MV-4-11 (cell line): ENCODE measurements at places on chromosomes 13 and 19.

DNA sequence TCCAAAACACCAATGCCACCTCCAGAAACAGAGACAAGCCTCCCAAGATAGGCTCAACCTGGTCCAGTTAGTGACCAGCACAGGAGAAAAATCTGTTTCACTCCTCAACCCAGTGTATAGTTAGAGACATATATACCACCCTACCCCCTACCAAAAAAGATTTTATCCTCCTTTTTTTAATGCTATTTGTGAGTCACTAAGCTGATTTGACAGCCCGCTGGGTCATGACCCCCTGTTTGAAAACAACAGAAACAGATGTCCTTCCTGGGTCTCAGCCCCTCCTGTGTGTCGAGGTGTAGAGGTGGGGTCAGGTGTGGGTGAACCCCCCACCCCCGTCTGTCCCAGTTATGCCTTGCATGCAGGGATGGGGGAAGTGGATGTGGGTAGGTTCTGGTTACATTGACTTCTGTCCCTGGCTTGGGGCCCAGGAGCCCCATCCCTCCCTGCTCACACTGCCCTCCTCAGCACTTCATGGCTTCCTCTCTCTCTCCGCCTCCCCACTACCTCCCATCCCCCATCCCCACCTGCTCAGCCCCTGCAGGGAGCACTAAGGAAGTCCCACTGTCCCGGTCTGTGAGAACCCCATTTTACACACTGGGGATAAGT lies 14.0 kb upstream of the TOMM40 start:
- no peak for DNase-seq

GRCh38 chr13:40271931-40272775 lies 394.3 kb downstream of the FOXO1 start:
- no peak for DNase-seq

- DNase-seq = no peak
Measured at GRCh38 chr13:80259159-80259558, 81.8 kb downstream of the SPRY2 start.

- DNase-seq = no peak
Measured at GRCh38 chr13:77009011-77009410, 17.1 kb downstream of the CLN5 start.

GRCh38 chr19:43594710-43595604 lies 977 bp downstream of the IRGQ start:
- DNase-seq = peak; percentile 70

- no peak for DNase-seq
Measured at GRCh38 chr19:34364462-34364829, 550 bp upstream of the GPI start.

GRCh38 chr19:38556521-38557174 lies 61.1 kb downstream of the MAP4K1 start:
- DNase-seq = peak; percentile 72

- DNase-seq = no peak
Measured at GRCh38 chr19:18391509-18392075, 5.6 kb downstream of the GDF15 start.

- no peak for DNase-seq
Measured at GRCh38 chr13:26200811-26201210, 21.3 kb downstream of the RNF6 start.

DNA sequence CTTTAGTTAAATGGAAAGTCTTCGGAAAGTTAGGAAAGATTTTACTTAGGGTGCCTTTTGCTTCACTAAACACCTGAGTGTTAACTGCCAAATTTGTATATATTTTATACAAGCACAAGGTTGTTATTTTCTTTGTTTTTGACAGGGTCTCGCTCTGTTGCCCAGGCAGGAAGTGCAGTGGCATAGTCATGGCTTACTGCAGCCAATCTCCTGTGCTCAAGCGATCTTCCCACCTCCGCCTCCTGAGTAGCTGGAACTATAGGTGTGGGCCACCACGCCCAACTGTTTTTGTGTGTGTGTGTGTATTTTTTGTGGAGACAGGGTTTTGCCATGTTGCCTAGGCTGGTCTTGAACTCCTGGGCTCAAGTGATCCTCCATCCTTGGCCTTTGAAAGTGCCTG lies 16.2 kb downstream of the KCTD4 start:
- no peak for DNase-seq

- peak; percentile 31 for DNase-seq
Measured at GRCh38 chr13:66138172-66138811, 1091.8 kb downstream of the PCDH9 start.

DNA sequence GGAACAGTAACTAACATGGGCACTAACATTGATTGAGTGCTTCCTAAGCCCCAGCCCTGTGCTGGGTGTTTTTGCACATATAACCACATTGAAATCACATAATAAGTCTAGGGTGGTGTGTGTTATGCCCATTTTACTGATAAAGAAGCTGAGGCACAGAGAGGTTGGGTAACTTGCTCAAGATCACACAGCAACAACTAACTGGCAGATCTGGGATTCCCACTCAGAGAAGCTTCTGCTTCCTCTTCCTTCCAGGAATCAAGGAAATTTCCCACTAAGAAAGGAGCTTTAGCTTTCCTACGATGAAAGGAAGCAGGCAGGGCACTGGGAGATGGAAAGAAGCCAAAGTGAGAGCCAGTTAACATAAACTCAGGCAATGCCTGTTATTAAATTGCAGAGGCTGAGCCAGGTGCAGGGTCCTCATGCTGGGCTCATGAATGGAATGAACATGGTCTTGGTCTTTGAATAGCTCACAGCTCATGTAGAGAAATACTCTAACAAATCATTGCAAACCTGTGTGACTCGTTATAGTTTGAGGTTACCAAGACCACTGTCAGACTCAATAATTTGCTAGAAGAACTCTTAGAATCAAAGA lies 10.1 kb downstream of the SSC5D start:
- no peak for DNase-seq

DNA sequence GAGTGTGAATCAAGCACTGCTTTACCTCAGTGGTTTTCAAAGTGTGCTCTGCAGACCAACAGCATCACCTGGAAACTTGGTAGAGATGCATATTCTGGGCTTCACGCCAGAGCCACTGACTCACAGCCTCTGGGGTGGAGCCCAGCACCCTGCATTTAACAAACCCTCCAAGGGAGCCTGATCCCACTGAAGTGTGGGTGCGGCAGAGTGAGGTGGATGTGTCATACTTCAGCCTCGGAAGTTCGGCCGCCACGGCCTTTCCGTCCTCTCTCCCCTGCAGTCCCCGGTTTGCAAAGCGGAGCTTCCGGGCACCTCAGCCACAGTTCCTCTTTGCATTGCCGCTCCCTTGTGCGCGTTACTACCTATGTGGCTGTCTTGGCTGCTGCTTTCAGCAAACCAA lies 33.3 kb upstream of the MICU2 start:
- peak; percentile 77 for DNase-seq

- DNase-seq = no peak
Measured at GRCh38 chr19:45100201-45100600, 7.2 kb downstream of the PPP1R37 start.

GRCh38 chr13:113804017-113804702 lies 45.1 kb downstream of the TMEM255B start:
- no peak for DNase-seq

- DNase-seq = no peak
Measured at GRCh38 chr13:26949701-26950502, 189.3 kb upstream of the GPR12 start.

DNA sequence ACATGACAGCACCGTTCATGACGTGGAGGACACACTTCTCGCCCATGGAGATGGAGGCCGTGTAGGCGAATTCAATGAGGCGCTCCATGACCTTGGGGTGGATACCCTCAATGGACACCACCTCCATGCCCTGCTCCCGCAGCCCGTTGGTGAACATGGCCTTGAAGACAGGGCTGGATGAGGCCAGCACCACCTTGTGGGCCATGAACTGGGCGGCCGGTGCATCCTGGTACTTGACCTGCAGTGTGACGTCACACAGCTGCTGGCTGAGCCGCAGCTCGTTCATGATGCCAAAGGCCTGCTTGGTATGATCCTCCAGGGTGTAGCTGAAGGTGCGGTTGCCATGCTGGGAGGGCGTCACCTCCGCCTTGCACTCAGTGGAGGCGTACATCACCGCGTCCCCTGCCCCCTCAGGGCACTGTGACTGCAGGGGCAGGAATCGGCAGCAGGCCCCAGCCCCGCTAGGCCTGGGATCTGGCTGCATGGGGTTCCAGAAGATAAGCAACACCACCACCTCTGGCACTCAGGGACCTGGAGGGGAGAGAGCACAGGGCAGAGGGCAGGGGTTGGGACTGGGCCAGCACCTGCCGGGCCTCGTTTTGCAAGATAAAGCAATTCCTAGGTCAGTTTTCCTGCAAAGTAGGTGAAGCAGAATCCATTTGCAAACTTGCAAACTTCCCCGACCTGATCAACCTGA lies 3.5 kb downstream of the KEAP1 start:
- no peak for DNase-seq

DNA sequence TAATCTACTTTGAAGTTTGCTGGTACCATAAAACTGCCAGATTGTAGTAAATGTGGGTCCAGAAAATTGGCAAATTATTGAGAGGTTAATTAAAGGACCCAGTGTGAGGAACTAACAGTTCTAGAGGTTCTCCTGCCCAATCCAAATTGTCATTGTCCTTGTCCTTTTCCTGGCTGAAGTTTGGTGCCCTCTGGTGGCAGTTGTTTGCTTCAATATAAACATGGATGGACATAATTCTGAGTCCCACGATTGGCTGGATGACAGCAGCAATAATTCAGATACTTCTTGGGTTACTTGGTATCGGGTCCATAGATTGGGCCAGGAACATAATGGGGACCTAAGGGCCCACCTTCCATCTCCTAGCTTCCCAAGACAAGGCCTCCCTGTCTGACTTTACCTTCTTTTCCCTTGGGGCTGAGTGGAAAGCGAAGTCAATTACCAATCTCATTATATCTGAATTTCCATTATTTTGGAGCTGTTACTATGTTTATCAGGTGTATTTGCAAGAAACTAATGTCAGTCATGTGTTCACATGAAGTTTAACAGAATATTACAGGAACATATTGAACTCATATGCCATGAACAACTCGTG lies 33.8 kb upstream of the GARRE1 start:
- DNase-seq = peak; percentile 58

GRCh38 chr13:100306434-100306999 lies 217.6 kb downstream of the PCCA start:
- no peak for DNase-seq

DNA sequence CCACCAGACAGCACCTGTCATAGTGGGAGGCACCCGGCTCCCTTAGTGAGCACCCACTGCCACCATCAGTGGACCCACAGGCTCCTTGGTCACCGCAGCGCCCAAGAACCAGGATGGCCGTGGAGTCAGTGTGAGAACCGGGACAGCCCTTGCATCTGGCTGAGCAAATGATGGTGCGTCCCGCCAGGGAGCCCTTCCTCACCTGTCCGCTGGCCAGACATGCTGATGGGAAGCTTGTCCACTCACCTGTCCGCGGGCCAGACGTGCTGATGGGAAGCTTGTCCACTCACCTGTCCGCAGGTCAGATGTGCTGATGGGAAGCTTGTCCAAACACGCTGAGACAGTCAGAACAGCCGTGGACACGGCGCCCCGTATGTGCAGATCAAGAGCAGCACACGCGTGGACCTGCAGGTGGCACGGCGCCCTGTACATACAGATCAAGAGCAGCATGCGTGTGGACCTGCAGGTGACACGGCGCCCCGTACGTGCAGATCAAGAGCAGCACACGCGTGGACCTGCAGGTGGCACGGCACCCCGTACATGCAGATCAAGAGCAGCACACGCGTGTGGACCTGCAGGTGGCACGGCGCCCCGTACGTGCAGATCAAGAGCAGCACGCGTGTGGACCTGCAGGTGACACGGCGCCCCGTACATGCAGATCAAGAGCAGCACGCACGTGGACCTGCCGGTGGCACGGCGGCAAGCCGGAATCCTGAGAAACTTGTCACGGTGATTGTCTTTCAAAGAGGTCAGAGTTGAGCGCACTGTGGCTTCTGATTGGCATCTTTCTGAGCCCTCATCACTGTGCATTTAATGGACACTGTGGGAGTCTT lies 40.7 kb upstream of the DCUN1D2 start:
- no peak for DNase-seq

DNA sequence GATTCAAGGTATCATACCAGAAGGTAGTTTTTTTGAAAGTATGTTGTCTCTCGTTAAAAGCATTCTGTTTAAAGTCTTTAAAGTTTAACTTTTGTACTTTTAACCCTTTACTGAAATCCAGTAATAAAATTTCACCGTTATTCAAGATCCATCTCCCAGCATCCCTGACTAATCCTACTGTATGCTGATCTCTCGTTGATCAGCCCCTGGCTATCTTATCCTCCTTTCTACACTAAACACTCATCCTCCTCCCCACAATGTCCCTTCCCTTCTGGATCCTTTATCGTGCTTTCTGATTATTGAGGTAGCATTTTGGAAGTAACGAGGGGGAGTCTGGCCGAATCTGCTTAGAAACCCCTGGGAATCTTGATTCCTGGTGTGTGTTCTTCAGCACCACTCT lies 1.3 kb downstream of the TPP2 start:
- no peak for DNase-seq

DNA sequence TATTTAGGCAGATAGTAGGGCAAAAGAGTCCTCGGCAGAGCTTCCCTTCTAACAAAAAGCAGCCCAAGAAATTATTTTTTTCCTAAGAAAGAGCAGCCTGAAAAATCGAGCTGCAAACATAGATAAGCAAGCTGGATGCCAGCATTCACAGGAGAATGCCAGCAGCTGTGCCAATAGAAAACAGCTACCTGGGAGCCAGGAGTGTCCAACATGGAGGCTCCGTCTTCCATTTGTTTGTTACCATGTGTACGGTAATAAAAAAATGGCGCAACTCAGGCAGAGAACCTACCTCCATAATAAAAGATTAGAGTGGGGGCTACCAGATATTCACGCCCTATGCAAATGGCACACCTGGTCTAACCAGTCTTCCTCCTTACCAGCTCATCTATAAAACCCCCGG lies 77.6 kb upstream of the IPO5 start:
- no peak for DNase-seq

DNA sequence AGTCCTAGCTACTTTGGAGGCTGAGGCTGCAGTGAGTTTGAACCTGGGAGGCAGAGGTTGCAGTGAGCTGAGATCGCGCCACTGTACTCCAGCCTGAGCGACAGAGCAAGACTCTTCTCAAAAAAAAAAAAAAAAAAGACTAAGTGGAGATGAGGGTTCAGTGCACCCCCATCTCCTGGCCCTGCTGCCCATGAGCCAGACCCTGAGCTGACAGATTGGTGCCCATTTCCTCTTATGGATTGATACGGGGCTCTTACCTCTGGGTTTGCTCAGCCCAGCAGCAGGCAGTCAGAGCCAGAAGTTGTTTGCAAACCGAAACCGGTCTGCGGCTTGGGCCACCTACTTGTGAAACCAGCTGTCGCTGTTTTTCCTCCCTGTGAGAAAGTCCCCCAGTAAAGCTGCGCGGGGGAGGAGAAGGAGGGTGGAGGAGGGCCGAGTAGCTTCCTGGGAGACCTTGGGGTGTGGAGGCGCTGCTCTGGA lies 36.9 kb downstream of the ARRDC2 start:
- DNase-seq = peak; percentile 97

DNA sequence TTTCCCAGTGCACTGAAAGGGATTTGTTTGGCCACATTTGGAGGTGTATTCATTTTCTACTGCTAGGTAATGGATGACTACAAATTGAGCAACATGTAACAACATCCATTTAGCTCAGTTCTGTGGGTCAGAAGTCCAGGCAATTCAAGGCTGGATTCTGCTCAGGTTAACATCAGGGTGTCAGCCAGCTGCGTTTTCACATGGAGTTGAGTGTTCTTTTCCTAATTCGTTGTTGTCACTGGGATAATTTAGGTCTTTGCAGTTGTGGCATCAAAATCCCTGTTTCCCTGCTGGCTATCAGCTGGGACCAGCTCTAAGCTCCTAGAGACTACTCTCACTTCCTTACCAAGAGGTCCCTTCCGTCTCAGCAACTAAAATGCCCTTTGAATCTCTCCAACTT lies 25.4 kb downstream of the MIR17HG start:
- DNase-seq = peak; percentile 19

- DNase-seq = no peak
Measured at GRCh38 chr19:4379383-4380253, 20.7 kb downstream of the SH3GL1 start.

- DNase-seq = no peak
Measured at GRCh38 chr13:43865892-43866291, 13.6 kb downstream of the CCDC122 start.
